ENCODE measurements at places on chromosomes 12 and 14.

- no peak for DNase-seq
Observed at GRCh38 chr12:78483767-78484315, 380.7 kb upstream of the SYT1 start.

DNA sequence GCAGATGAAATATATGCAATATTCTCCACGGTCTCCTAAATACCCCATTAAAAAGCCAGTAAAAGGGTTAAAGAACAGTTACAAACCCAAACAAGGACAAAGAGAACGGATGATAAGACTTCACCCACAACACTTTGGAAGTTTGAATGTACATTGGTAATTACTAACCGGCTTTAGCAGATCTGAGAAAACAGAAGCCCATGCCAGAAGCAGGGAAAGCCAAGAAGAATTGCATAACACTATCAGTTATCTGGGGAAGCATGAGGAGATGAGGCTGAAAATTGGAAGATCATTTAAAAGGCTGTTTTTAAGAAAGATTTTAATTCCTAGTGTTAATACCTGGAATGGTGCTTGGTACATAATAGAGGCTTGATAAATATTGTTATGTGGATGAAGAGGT is 55.6 kb upstream of the MYBPC1 start:
- DNase-seq: no peak

DNA sequence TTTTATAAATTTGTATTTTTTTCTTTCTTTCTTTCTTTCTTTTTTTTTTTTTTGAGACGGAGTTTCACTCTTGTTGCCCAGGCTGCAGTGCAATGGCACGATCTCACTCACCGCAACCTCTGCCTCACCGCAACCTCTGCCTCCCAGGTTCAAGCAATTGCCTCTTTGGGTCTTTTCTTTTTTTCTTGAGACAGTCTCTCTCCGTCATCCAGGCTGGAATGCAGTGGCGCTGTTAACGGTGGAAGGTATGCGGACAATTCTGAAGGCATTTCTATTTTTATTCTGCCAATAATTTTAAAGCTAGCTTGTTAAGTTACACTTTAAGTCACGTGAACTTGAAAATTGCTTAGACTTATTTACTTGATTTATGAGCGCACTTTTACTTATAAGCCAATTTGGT is 8.8 kb upstream of the PHC1 start:
- DNase-seq: no peak

- no peak for DNase-seq
Observed at GRCh38 chr14:90999299-90999698, 61.1 kb downstream of the RPS6KA5 start.

Data from glomerular endothelial cell (primary cell).